Globus pallidus (tissue), 1 donor: ENCODE measurements at places on chromosomes 13 and 19.

DNA sequence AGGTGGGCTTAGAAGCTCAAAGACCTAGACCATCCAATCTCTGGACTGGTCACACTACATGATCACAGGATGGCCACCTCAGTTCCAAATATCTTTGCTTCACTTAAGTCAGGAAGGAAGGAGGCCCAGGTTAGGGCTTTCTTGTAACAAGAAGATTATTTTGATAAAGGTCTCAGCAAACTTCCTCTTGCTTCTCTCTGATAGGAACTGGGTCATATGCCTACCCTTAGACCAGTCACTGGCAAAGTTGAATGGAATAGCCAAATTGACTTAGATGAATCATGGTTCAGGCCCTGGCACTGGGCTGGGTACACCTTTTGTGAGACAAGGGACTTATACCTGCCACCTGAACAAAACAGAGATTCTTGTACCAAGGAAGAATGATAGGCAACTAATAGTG, 11.0 kb downstream of the FRY start:
- no peak for DNase-seq

DNA sequence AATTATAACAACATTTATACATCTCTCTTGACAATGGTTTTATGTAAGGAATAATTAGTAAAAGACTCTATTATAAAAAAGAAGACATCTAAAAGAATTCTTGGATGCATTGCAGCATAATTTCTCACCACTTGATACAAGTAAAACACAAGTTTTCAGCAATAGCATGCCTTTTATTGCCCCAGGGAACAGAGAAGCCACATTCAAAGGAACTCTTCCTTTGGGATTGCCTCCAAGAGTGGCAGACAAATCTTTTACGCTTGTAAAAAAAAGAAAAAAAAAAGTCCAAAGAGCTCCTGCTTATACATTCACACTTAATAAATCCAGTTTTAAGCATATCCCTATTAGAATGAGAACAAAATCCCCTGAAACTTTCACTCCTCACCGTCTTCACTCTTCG, 2357.8 kb upstream of the PCDH20 start:
- DNase-seq = no peak

DNA sequence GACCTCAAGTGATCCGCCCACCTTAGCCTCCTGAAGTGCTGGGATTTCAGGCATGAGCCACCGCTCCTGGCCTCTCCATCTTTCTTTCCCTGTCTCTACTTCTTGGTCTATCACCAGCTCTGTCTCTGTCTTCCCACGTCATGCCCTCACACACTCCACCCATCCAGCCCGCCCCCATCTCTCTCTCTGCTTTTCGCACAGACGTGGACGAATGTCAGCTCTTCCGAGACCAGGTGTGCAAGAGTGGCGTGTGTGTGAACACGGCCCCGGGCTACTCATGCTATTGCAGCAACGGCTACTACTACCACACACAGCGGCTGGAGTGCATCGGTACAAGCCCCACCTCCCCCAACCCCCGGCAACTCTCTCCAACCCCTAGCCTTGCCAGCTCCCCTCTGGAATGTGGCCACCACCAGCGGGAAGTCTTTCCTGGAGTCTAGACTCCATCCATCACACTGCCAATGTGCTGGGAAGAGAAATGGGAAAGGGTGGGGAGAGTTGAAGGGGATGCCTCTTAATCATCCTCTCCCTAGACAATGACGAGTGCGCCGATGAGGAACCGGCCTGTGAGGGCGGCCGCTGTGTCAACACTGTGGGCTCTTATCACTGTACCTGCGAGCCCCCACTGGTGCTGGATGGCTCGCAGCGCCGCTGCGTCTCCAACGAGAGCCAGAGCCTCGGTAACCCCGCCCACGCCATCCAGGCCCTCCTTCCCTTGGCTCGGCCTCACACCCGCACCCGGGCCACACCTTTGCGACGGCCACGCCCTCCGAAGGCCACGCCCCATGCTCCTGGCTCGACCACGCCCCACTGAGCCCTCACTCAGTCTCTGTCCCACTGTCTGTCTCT, 22.5 kb downstream of the LTBP4 start:
- no peak for DNase-seq

- DNase-seq = no peak
These were observed 32.5 kb downstream of the CCDC70 start for GRCh38 chr13:51894239-51894638.

DNA sequence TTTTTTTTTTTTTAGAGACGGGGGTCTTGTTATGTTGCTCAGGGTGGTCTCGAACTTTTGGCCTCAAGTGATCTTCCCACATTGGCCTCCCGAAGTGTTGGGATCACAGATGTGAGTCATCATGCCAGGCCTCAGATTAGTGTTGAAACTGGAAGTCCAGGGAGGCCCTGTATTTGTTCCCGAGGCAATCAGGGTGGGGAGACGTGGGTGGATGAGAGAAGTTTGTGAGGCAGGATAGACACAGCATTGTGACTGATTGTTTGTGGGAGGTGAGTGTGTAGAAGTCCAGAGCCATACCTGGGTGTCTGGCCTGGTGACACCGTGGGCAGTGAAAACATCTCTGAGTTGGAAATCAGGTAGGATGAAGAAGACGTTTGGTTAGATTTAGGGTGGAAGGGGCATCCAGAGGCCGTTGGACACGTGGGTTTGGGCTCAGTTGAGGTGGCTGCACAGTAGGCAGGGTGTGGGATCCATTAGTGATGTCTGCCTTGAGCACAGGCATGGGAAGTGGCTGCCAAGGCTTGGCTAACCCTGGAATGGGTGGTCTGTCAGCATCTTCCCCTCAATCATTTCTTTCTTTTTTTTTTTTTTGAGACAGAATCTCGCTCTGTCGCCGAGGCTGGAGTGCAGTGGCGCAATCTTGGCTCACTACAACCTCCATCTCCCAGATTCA, 12.4 kb downstream of the RTN2 start:
- no peak for DNase-seq

- no peak for DNase-seq
These were observed 35.5 kb downstream of the DOT1L start for GRCh38 chr19:2199215-2199614.

DNA sequence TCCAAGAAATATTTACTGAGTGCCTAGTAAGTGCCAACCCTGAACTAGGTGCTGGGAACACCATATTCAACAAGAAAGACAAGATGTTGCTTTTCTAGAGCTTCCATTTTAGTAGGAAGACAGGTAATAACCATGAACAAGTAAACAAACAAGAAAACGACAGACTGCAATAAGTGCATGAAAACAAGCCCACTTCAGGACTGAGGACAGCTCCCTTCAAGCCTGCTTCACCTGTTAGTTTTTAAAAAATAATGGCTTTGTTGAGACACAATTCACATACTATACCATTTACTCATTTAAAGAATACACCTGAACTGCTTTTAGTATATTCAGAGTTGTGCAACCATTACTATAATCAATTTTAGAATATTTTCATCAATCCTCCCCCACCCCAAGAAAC, 30.4 kb downstream of the CYP4F22 start:
- no peak for DNase-seq

DNA sequence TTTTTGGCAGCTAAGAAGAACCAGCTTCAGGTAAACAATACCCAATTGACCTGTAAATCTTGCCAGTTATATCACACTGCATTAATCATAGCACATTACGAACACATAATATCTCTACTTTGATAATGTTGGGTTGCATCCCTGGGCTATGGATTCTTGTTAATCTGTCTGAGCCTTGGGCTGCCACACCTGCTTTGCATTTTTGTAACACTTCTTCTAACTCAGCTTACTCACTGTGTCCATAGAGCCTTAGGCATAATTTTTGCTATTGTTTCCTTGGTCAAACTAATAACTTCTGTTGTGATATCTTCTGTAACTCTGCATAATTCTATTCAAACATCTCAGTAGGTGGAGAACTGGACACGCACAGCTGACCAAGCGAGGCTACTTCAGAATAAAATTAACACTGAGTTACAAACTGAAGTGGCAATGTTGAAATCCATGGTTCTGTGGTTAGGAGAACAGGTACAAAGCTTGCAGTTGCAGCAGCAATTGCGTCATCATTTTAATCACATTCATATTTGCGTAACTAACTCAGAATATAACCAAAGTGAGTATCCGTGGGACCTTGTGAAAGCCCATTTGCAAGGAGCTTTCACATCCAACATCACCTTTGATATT, 6.4 kb downstream of the ZNF350 start:
- no peak for DNase-seq

- DNase-seq = no peak
These were observed 3.2 kb downstream of the NTF4 start for GRCh38 chr19:49061445-49061844.

DNA sequence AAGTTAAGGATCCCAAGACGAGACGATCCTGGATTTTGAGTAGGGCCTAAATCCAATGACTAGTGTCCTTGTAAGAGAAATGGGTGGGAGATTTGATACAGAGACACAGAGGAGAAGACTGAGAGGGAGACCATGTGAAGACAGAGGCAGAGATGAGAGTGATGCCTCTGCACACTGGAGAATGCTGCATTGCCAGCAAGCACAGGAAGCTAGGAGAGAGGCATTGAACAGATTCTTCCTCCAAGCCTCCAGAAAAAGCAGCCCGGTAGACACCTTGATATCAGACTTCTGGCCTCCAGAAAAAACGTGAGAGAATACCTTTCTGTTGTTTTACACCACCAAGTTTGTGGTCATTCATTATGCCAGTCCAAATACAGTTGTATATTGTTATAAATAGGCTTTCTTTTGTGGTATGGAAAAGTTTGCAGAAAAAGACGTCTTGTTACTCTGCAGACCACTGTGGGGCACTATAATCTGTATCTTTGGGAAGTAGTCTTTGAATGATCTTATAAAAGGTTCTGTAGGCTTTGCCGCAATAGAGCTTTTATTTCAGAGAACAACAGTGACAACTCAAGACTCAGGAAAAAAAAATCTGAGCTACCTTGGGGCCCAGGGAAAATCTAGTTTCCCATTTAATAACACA, 17.9 kb upstream of the RFC3 start:
- no peak for DNase-seq

DNA sequence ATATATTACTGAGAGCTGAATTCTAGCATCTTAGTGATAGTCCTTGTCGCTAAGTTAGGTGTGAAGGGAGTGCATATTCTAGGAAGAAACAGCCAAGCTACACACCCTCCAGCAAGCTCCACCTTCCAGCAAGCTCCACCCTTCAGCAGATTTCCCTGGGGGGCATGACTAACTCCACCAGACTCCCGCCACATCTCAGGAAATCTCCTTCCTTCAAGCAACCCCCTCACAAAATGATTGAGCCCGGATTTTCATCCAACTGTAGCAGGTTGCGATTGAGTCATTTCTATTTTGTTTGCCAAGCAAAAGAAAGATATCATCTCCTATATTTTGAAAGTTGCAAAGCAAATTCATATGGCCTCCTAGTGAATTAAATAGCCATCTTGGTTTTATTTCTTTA, 162.1 kb upstream of the TMTC4 start:
- DNase-seq = no peak

DNA sequence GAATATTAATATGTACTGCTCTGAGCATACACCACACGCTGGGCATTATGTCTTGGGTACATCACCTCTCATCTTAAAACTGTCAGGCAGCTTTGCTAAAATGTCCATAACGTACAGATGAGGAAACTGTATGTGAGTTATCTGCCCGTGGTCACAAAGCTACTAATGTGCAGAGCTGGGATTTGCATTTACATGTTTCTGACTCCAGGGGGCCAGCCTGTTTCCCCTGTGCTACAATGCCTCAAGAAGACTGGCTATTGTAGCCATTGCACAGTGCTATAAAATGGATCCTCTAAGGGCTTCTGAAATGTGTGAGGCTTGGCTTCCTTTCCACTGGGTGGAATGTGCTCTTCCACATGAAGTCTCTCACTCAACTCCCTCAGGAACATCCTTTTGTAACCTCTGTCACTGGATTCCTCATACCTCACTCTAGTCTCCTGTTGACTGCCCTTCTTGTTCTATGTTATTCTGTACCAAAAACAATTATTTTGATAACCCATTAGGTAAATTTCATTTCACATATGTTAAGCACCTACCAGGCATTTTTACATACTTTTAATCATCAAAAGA, 95.6 kb upstream of the HTR2A start:
- DNase-seq = no peak

DNA sequence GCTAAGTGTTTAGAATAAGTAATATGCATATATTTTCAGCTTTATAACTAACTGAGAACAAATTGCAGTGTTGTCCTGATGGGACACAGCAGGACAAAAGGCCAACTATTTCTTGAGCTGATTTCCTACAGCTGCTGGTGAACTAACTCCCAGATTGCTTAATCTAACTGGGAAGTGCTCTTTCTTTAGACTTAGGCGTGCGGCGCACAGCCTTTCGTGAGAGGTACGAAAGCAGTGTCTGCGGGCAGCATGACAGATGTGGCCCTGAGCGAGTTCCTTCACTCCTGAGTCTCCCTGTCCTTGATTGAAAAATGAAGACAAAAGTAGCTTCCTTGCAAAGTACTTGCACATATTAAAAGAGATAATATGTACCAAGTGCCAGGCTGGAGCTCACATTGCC, 47.3 kb upstream of the NPAS1 start:
- no peak for DNase-seq

DNA sequence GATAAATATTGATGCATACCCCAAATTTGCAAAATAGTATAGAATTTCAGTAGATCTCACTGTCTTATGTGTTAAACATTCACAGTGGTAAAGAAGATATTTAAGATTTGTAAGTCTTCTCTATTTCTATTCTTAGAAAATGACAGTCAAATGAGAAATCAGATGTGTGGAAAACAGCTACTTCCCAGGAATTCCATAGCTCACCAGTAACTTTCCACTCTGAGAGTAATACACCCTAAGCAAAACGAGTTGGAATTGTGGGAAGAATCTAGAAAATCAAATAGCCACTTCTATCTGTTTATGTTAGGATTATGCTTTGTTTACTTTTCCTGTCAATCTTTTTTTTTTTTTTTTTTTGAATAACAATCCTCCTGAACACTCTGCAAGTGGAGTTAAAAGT, 69.1 kb downstream of the FLT1 start:
- no peak for DNase-seq

GRCh38 chr13:97539651-97540610, 106.0 kb downstream of the RAP2A start:
- DNase-seq = no peak

DNA sequence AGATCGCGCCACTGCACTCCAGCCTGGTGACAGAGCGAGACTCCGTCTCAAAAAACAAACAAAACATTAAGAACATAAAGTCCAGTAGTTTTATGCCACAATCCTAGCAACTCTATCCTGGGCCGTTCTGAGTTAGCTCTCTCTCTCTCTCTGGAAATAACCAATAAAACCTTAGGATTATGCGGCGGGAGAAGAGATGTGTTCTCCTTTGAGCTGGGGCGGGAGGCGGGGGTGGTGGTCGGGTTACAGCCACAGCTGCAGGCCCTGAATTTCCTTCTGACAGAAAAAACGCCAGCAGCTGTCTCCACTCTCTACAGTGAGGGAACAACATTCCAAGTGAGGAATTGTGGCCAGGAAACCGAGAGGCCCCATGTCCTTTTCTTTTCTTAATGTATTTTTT, 9.1 kb upstream of the PNMA8A start:
- no peak for DNase-seq

GRCh38 chr19:5961969-5962945, 15.7 kb downstream of the RANBP3 start:
- peak; percentile 58 for DNase-seq
